Right renal cortex interstitium (tissue), 3 donors: ENCODE measurements at places on chromosomes 5 and 9. TPM values are rescaled to one million over a fixed set of nuclear protein-coding genes. Genes with fewer than 3 reads are reported as not detected.

DNA sequence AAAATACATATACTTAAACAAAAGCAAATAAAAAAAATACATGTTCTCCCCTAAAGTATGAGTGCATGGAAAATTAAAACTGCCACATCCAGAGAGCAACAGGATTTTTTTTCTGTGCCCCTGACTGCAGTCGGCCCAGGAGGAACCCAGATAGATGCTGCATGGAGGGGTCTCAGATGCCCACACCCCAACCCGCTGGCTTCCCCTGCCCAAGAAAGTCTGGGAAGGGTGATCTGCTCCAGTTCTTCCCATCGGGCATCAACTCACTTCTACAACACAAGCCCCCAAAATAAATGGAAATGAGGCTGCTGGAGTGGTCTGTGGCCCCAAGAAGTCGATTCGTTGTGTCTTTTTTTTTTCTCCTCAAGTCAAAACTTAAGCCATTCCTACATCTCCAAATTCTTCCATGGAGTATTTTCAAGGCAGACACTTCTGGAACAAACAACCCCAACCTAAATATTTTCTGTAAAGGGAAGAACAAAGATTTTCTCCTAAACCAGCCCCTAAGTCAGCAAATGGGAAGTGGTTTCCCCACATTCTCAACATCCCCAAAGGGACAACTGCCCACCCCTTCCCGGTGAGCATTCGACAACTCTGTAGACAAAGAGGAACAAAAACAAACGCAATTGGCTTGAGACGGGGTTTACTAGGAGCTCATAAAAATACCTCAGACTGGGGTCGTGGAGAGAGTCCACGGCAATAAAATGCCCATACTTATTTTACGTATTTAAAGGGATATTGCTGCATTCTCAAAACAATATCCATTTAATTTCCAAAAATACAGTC, 46.7 kb downstream of the ROR2 start:
- DNase-seq, result no peak

- no peak for DNase-seq
Observed at GRCh38 chr5:82341325-82341724, 63.2 kb upstream of the RPS23 start.

GRCh38 chr5:38557308-38557710, 863 bp upstream of the LIFR start:
- peak; percentile 61 for DNase-seq

DNA sequence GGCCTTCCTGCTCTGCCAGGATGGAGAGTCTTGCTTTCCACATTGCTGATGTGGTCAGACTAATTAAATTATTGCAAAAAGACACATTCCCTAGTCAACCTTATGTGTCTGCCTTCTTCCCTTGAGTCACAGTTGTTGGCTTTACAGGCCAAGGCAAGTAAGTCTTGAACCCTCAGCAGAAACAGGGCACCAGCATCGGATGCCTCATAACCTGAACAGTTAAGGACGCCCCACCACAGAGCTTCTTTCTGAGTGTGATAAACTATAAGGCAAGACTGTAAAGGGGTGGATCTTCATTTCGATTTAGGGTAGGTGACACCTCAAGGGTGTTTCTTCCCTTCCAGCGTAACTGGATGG, 670 bp upstream of the KIF2A start:
- DNase-seq, result no peak

DNA sequence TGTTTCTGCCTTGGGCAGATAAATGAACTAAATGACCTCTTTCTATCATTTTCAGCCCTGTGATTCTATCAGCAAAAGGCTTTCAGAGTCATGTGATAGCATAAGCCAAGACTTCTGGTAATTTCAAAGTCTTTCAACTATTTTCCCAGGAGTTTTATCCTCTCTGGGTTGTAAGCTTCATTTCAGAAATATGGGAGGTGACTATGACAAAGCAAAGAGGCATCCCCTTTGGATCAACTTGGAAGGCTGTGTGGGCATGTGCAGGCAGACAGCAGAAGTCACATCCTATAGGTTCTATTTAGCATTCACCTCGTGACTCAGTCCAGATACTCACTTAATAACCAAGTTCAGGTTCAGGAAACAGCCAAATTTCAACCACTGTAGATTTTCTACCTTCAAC, 149.0 kb upstream of the FST start:
- no peak for DNase-seq

BAG1 gene
- polyA plus RNA-seq, result 82.0 TPM

DMGDH gene
- polyA plus RNA-seq, result 24.9 TPM

DNA sequence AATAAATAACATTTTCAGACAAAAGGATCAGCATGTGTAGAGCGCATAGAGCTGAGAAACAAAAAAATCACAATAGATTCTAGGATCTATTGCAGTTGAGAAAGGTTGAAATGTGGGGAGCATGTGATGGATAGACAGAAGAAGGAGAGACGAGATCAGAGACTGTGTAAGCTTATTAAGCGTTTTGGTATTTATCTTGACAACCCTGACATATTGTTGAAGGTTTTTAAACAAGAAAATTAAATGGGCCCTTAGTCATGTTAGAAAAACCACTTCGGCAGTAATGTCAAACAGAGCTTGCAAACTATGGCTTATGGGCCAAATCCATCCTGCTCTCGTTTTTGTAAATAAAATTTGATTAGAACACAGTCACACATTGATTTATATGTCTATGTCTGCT, 200.5 kb upstream of the KLF4 start:
- DNase-seq, result no peak

DNA sequence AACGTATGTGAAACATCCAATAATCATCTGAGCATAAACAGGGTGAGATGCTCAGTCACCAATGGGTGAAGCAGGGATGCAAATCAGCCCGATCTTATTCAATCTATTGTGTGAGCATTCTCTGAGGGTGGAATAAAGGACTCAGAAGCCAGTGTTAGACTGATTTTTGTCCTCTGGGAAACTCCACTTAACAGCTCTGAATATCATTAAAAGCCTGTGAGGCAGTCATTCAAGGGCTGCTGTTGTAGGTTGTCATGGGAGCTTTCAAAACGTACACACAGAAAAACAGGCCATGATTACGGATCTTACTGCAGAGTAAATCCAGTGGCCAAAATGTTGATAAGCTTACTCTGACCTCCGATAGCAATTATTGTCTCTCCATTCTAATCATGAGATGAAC, 266.5 kb upstream of the EFNA5 start:
- DNase-seq, result no peak

DNA sequence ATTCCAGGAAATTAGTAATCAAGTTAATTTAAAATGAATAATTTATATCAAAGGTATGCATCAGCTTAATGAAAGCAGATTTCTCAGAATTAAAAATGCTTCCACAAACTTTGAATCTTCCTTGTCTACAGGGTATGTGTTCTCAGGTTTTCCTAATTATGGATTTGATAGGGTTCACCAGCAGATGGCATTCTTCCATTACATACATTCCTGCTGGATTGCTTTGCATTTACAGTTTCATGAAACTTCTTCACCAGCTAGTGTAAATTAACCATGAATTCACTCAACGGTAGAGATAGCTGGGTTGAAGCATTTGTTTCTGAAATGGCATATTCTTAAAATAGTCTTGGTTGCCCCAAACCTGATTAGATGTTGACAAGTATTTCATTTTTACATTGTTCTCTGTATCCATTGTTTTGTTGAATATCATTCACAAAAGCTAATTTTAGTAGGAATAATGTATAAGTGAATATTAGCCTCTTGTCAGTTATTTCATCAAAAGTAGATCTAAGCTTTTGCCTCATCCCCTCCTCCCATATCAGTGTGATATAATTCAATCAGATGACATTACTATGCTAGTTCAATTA, 68.7 kb upstream of the WDR41 start:
- peak; percentile 41 for DNase-seq

DNA sequence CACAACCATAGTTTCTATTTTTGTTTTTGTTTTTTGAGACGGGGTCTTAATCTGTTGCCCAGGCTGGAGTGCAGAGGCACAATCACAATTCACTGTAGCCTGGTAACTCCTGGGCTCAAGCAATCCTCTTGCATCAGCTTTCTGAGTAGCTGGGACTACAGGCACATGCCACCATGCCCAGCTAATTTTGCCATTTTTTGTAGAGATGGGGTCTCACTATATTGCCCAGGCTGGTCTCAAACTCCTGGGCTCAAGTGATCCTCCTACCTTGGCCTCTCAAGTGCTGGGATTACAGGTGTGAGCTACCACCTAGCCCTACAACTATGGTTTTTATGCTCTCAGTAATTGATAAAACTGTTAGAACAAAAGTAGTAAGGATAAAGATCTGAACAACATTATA, 147.5 kb upstream of the SHB start:
- no peak for DNase-seq

DNA sequence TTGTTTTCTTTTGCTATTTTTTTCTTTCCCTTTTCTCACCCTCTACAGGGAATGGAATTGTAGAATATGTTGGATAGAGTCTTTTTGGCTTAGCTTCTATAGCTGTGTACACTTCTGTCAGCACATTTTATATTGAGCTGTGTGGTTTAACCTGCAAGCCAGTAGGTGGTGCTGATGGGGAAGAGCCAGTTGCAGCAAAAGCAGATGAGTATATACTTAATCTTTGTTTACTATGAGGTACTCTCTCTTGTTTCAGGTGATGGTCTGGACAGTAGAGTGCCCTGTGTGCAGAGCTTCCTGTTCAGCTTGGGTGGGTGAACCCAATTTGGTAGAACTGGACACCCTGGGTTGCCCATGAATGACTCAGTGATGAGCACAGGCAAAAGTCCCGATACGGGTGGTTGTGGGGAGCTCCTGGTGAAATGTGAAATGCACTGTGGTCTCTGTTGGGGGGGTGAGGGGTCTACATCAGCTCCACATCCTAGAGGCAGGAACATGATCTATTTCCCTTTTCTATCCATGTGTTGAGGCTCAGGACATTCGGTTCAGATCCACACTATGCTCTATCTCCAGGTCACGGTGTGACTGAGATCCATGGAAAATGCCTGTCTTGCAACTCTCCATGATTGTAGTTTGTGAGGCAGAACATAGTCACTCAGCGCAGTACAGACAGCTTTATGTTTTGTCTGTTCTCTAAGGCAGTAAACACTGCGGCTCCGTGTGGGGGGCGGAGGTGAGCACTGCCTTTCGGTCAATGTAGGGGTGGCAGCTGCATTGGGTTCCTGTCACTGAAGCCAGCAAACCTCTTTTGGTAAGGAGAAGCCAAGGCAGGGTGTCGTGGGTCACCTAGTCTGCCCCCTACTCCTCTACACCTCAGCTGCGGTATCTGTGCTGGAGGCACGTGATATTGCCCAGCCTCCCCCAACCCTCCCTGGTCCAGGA, 353.2 kb downstream of the PRR16 start:
- no peak for DNase-seq

IDNK gene
- polyA plus RNA-seq, result 17.2 TPM

EPB41L4A gene
- 20.4 TPM for polyA plus RNA-seq

SYNPO gene
- polyA plus RNA-seq, result 85.2 TPM

BAAT gene
- polyA plus RNA-seq, result 0.21 TPM

DNA sequence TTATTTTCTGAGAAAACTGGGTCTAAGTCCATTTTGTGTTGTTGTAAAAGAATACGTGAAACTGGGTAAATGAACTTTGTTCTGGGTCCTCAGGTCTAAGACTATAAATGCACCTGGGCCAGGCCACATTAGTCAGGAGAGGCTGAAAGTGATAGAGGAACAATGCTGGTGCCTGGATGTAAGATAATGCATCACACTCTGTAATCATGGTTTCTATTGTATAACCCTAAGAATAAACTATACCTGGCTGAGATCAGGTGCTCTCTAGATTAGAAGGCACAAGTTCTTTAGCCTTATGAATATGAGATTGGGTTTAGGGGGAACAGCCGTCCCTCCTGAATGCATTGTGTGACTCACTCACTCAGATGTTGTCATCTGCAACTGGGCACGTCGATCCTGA, 675.5 kb downstream of the HTR1A start:
- no peak for DNase-seq

DNA sequence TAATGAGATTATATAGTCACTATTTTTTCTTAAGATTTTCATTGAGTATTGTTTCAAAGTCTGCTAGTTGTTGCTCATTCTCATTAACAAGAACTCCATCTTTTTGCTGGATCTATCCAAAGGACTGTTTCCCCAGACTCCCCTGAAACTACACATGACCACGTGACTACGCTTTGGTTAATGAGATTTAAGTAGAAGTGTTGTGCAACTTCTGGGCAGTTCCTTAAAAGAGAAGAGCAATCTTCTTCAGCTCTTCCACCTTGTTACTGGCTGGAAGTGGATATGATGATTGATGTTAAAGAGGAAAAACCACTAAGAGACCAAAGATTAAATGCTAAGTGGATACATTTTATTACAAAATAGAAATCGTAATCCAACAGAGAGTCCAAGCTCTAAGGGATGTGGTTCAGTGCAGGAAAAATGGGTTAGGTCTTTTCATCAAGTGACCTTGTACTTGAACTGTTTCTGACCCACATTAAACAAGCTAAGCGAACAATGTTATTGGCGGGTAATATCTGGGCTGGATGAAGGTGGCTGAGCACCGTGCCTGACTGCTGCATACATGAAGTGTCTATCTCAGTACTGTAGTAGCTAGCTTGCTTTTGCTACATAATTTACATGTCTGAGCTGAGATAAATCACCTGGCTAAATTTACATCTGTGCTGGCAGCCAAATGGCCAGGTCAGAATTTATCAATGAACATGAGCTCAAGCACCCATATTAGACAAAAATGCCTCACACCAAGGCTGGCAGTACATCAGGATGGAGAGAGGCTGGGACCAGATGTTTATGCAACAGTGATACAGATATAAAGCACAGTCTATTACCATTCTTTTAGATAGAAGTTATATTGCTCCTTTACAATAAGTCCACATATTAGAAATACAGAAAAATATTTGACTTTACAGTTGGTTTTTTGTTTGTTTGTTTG, 7.5 kb upstream of the CTNNAL1 start:
- DNase-seq, result no peak

RLN2 gene
- 3.4 TPM for polyA plus RNA-seq

GKAP1 gene
- 18.8 TPM for polyA plus RNA-seq

- DNase-seq, result no peak
Observed at GRCh38 chr9:4263591-4263990, 36.3 kb downstream of the GLIS3 start.

GABRB2 gene
- 2.0 TPM for polyA plus RNA-seq

FOXD4L6 gene
- not detected for polyA plus RNA-seq

GRCh38 chr5:83441747-83442146, 29.8 kb upstream of the VCAN start:
- DNase-seq, result no peak

FBP2 gene
- 0.10 TPM for polyA plus RNA-seq

GRCh38 chr9:31112491-31112890, 1272.0 kb upstream of the ACO1 start:
- no peak for DNase-seq

- no peak for DNase-seq
Observed at GRCh38 chr9:5499157-5499556, 11.2 kb upstream of the PDCD1LG2 start.

DNA sequence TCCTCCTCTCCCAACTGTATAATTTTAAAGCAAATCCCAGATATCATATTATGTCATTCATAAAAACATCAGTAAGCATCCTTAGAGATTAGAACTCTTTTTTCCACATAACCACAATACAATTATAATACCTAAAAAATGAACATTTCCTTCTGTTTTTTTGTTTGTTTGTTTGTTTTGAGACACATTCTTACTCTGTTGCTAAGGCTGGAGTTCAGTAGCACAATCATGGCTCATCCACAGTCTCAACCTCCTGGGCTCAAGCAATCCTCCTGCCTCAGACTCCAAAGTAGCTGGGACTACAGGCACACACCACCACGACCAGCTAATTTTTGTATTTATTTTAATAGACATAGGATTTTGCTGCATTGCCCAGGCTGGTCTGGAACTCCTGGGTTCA, 8.0 kb downstream of the F2R start:
- DNase-seq, result no peak

SLC36A3 gene
- polyA plus RNA-seq, result not detected

CEL gene
- 2.8 TPM for polyA plus RNA-seq

ADGRD2 gene
- polyA plus RNA-seq, result not detected

OR1Q1 gene
- not detected for polyA plus RNA-seq
